ENCODE measurements at places on chromosomes 7 and 10. TPM values are rescaled to one million over a fixed set of nuclear protein-coding genes. Genes with fewer than 3 reads are reported as not detected.
A peak's percentile ranks its signal among the peaks of the same experiment; 100 is the strongest.

- peak overlapping the region; percentile 27 for H3K4me3 ChIP-seq
- H3K27me3 ChIP-seq = peaks cover 3% of the 10 kb centered on the region
- no peak overlapping the region for H3K27ac ChIP-seq
- DNase-seq = peak; percentile 28
- no peaks in the 10 kb centered on the region for H3K36me3 ChIP-seq
- peaks cover 47% of the 10 kb centered on the region for H3K4me1 ChIP-seq
Observed at GRCh38 chr7:157278791-157279724, 57.7 kb upstream of the DNAJB6 start.

DNA sequence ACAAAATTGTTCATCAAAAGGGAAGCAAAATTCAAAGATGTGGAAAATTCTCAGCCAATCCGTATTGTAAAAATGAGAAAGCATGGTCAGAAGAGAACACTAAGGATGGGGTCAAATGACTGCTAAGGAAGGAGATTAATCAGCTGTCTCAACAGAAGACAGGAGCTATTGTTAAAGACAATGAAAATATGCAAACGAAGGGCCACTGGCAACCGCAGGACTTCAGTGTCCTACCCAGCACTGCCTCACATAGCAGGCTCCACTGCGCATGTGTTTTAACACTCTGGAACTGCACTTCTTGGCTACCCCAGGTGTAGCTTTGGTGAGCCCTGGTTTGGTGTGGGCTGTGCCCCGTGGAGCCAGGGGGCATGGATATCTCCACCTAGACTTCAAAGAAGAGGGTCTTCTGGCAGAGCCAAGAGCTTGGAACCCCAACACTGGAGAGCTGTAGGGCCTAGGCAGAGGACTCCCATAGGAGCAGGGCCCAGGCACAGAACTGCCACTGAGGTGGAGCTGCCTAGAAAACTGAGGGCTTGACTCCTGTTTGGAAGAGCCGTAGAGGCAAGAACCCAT, 176.2 kb upstream of the GDF10 start:
- H3K27ac ChIP-seq = no peak overlapping the region
- no peak overlapping the region for H3K4me3 ChIP-seq
- no peaks in the 10 kb centered on the region for H3K27me3 ChIP-seq
- H3K36me3 ChIP-seq = no peaks in the 10 kb centered on the region
- no peaks in the 10 kb centered on the region for H3K4me1 ChIP-seq

- H3K27ac ChIP-seq = peak overlapping the region; percentile 90
- no peaks in the 10 kb centered on the region for H3K27me3 ChIP-seq
- peak; percentile 78 for DNase-seq
Observed at GRCh38 chr10:112375721-112376395, 1.9 kb downstream of the ACSL5 start.

GRCh38 chr7:40799493-40800403, 664.9 kb downstream of the SUGCT start:
- no peak overlapping the region for H3K27ac ChIP-seq
- H3K4me3 ChIP-seq = no peak overlapping the region
- DNase-seq = no peak
- H3K4me1 ChIP-seq = no peaks in the 10 kb centered on the region

DNA sequence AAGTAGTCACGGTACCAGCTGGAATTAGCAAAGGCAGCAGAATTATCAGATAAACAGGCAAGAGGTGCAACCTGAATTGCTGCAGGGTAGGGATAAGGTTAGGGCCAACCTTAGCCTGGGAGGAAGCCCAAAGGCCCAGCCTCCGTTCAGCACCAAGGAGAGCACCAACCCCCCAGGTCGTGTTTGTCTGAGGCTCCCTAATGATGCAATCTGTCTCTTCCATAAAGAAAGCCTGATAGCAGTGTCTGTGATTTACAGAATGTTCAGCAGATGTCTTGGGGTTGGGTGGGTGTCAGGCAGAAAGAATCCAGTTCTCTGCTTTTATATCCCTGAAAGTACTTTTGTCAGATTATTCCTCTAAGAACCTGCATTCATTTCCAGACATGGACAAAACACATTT, 328.4 kb upstream of the AOAH start:
- no peak overlapping the region for H3K4me3 ChIP-seq
- H3K27ac ChIP-seq = no peak overlapping the region
- no peaks in the 10 kb centered on the region for H3K36me3 ChIP-seq
- peak; percentile 28 for DNase-seq
- H3K27me3 ChIP-seq = no peaks in the 10 kb centered on the region
- no peaks in the 10 kb centered on the region for H3K4me1 ChIP-seq

DNA sequence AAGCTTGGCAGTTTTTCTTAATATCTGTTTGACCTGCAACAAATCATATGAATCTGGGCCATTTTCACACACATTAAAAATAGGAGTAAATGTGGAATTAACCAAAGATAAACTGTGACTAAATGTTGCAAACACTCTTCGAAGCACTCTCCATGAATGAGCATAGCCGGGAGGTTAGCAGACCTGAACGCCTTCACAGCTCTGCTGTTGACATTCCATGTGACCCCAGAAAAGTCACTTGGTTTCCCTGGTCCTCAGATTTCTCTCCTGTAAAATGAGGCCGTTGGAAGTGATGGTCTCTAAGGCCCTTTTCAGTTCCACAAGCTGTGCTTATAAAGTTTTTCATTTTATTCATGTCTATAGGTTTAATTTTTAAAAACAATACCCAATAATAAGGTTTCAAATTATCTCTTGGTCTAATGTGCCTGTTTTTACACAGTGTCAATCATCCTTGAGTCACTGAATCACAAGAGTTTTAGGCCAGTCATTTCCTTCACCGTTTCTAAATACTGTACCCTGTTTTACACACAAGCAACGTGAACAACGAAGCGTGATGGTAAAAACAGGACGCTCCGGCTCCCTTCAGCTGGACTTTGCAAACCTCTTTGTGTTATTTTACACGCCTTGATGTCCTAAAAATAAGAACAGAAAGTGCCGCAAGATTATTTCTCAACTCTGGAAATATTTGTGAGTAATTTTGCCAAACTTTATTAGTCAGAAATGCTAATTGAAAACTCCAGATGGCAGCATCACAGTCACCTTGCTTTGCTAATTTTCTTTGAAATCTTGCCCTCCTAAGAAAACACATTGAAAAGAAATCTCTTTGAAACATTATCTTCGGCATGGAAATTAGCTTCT, 38.6 kb upstream of the MET start:
- H3K4me3 ChIP-seq = no peak overlapping the region
- no peaks in the 10 kb centered on the region for H3K36me3 ChIP-seq
- no peaks in the 10 kb centered on the region for H3K4me1 ChIP-seq
- no peak overlapping the region for H3K27ac ChIP-seq
- no peak for DNase-seq

DNA sequence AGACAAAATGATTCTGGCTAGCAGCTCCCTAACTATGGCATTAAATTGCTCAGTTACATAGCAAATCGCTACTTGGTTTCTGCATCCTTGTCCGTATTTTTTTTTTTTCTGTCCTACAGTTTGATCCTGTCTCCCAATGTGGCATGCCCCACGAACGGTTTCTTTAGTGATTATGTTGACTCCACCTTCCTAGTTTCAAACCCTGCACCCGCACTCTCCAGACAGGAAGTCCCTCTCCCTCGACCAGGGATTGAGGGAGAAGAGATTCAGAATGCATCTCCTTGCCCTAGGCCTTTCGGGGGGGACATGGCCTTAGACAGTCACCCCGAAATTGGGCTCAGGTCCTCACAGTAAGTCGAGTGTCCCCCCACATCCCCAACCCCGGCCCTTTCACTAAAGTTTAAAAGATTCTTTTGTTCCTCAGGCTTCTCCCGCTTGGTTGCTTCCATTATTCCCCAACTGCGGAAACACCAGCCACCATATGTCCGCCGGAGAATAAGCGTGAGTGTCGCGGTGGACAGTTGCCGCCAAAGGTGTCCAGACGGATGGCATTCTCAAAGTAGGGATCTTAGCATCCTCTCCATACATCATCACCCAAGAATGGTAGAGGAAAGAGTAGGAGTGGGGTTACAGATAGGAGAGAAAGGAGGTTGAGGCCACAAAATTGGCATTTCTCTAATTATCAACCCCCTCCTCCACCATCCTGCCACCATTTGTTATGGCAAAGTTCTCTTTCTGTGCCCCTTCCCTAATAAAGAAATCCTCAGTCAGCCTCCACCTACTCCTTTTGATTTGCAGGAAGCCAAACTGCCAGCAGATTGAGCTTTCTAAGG, 7.3 kb downstream of the EVX1 start:
- H3K4me3 ChIP-seq = no peak overlapping the region
- H3K4me1 ChIP-seq = peaks cover 5% of the 10 kb centered on the region
- no peak for DNase-seq
- H3K27ac ChIP-seq = no peak overlapping the region
- peaks cover 70% of the 10 kb centered on the region for H3K27me3 ChIP-seq
- H3K36me3 ChIP-seq = no peaks in the 10 kb centered on the region

GRCh38 chr10:91610444-91610843, 22.4 kb downstream of the PPP1R3C start:
- no peak overlapping the region for H3K4me3 ChIP-seq
- H3K4me1 ChIP-seq = no peaks in the 10 kb centered on the region
- no peak for DNase-seq
- H3K27me3 ChIP-seq = no peaks in the 10 kb centered on the region

DNA sequence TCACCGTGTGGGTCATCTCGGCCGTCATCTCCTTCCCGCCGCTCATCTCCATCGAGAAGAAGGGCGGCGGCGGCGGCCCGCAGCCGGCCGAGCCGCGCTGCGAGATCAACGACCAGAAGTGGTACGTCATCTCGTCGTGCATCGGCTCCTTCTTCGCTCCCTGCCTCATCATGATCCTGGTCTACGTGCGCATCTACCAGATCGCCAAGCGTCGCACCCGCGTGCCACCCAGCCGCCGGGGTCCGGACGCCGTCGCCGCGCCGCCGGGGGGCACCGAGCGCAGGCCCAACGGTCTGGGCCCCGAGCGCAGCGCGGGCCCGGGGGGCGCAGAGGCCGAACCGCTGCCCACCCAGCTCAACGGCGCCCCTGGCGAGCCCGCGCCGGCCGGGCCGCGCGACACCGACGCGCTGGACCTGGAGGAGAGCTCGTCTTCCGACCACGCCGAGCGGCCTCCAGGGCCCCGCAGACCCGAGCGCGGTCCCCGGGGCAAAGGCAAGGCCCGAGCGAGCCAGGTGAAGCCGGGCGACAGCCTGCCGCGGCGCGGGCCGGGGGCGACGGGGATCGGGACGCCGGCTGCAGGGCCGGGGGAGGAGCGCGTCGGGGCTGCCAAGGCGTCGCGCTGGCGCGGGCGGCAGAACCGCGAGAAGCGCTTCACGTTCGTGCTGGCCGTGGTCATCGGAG, 1.8 kb downstream of the ADRA2A start:
- DNase-seq = no peak
- H3K27me3 ChIP-seq = peaks cover 23% of the 10 kb centered on the region
- no peak overlapping the region for H3K27ac ChIP-seq
- peaks cover 18% of the 10 kb centered on the region for H3K4me1 ChIP-seq
- H3K36me3 ChIP-seq = no peaks in the 10 kb centered on the region

- H3K36me3 ChIP-seq = no peaks in the 10 kb centered on the region
- no peak overlapping the region for H3K4me3 ChIP-seq
- H3K27me3 ChIP-seq = peaks cover 12% of the 10 kb centered on the region
- DNase-seq = no peak
- no peak overlapping the region for H3K27ac ChIP-seq
- no peaks in the 10 kb centered on the region for H3K4me1 ChIP-seq
Observed at GRCh38 chr10:99544322-99544721, 11.6 kb downstream of the NKX2-3 start.

DNA sequence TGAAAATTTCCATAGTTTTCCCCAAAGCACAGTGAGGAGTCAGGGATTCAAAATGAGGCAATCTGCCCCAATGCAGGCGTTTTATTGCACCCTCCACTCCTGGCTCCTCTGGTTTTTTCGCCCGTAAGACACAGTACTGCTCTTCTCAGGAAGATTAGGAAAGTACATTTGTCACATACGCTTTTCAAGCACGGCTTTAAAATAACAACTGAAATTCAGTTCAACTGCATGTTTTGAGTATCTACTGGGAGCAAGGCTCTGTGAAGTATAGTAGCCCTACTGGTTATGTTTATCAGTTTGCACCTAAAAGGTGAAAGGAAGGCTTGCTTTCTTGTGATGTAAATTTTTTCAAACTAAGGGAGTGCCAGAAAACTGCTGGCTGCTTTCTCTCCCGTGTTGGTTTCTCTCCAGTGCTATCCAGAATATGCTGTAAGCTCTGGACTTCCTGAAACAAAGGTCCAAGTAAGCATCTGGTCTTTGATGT, 1.9 kb upstream of the SGMS1 start:
- DNase-seq = no peak
- H3K27ac ChIP-seq = peak overlapping the region; percentile 90
- H3K27me3 ChIP-seq = no peaks in the 10 kb centered on the region
- H3K4me1 ChIP-seq = peaks cover 24% of the 10 kb centered on the region
- peak overlapping the region; percentile 78 for H3K4me3 ChIP-seq

GRCh38 chr7:118053353-118053752, 130.6 kb upstream of the LSM8 start:
- H3K36me3 ChIP-seq = no peaks in the 10 kb centered on the region
- H3K4me3 ChIP-seq = no peak overlapping the region
- no peak overlapping the region for H3K27ac ChIP-seq
- DNase-seq = no peak
- no peaks in the 10 kb centered on the region for H3K4me1 ChIP-seq

DNA sequence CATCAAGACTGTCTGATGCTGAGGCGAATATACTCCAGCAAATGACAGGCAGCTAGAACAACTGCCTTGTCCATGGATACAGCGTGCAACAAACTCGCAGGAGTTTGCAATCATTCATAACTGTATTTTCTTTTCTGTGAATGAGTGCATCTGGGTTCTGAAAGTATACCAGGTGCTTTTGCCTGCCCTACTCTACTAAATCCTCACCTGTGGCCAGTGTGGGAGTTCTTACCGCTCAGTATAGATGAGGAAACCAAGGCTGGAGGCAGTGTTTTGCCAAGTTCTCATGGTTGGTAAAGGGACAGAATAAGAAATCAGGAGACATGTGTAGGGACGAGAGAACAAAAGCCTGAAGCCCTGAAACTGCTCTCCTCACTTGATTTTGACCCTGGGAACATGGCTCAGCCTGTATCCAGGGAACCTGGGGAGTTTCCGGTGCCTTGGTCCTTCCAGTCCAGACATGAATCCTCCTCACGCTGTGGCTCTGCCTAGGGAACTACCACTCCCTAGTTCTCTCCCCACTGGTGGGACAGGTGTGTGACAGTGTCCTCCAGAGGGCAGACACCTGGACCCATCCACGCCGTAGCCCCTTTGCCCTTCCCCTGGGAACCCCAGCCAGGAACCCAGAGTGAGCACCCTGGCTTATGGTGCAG, 142.0 kb downstream of the CDH23 start:
- no peak overlapping the region for H3K4me3 ChIP-seq
- no peak overlapping the region for H3K27ac ChIP-seq
- DNase-seq = no peak
- no peaks in the 10 kb centered on the region for H3K4me1 ChIP-seq
- H3K27me3 ChIP-seq = no peaks in the 10 kb centered on the region
- H3K36me3 ChIP-seq = no peaks in the 10 kb centered on the region

GRCh38 chr7:92763636-92764423, 72.5 kb downstream of the CDK6 start:
- peaks cover 6% of the 10 kb centered on the region for H3K36me3 ChIP-seq
- no peaks in the 10 kb centered on the region for H3K27me3 ChIP-seq
- H3K4me1 ChIP-seq = peaks cover 2% of the 10 kb centered on the region
- no peak for DNase-seq
- H3K4me3 ChIP-seq = no peak overlapping the region
- H3K27ac ChIP-seq = no peak overlapping the region

- peaks cover 22% of the 10 kb centered on the region for H3K4me1 ChIP-seq
- no peaks in the 10 kb centered on the region for H3K36me3 ChIP-seq
- DNase-seq = no peak
- H3K27me3 ChIP-seq = no peaks in the 10 kb centered on the region
Observed at GRCh38 chr7:151514461-151515275, 5.0 kb downstream of the RHEB start.

- H3K4me3 ChIP-seq = no peak overlapping the region
- H3K27me3 ChIP-seq = no peaks in the 10 kb centered on the region
- no peaks in the 10 kb centered on the region for H3K36me3 ChIP-seq
- no peaks in the 10 kb centered on the region for H3K4me1 ChIP-seq
- no peak for DNase-seq
Observed at GRCh38 chr7:138843632-138844580, 45.9 kb upstream of the ATP6V0A4 start.

The ARHGEF35 gene
- 1.2 TPM for total RNA-seq

The TMEM229A gene
- not detected for total RNA-seq

The JCAD gene
- total RNA-seq = 0.07 TPM
